ENCODE measurements at places on chromosomes 16 and 17.

DNA sequence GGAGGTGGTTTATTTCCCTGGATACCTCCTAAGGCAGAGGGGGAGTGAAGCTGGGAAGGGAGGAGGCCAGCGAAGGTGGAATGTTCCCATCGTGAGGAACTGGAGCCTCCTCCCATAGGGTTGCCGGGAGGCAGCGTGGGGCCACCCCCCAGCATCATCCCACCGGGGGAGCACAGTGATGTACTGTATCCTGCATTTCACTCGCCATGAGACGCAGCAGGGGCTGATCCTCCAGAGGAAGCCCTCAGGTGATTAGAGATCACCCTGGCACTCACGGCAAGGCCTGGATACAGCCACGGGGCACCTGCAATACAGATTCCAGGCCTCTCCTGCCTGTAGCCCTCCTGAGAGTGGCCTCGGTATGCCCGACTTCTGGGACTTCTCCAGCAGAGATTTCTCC is 25.5 kb upstream of the BEAN1 start:
- DNase-seq: no peak

DNA sequence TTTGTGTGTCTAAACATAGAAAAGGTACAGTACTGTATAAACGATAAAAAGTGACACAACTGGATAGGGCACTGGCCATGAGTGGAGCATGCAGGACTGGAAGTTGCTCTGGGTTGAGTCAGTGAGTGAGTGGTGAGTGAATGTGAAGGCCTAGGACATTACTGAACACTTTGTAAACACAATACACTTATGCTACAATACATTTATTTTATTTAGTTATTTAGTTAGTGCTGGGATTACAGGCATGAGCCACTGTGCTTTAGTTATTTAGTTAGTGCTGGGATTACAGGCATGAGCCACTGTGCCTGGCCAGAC is 4.6 kb downstream of the CFAP20 start:
- no peak for DNase-seq

DNA sequence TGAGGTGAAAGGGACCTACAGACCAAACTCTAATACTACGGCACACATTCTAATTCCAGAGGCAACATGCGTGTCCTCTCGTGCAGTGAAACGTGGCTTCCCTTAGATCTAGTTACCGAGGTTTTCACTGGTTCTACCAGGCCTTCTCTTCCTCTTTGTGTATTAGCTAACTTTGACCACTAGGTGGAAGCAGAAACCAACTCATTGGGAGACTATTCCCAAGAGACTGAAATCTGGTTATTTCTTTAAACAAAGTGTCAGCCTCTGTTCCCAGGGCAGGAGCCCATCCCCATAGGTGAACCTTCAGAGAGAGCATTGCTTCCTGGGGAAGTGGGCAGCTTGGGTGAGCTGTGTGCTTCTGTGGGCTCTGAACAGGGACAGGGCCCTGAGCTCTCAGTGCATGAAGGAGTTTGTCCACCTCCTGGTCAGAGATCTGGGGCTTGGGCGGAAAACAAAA is 19.7 kb upstream of the RCVRN start:
- no peak for DNase-seq

GRCh38 chr17:71286625-71287024 is 834.2 kb upstream of the SOX9 start:
- DNase-seq: no peak

- DNase-seq: no peak
Measured at GRCh38 chr17:22514767-22515320, 822.5 kb downstream of the KCNJ18 start.

DNA sequence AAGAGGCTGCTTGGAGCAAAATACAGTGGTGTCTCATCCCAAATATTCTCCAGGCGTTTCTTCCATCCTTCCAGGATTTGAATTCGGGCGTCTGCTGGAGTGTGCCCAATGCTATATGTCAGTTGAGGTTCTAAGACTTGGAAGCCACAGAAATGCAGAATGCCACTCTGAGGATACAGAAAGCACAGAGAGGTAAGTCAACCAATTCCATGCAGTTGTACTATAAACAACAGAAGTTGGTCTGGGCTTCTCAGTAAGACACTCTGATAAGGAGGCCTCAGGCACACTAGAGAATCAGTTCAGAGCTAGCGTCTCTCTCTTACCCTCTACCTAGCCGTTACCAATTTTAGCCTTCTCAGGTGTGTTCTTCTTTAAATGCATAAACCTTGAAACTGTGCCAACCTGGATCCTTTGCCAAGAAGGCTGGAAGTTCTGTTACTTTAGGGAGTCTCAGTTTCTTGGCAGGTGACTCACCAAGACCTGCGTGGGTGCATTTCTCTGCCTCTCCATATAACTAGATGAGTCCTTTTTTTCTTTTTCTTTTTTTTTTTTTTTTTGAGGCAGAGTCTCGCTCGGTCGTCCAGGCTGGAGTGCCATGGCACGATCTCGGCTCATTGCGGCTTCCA is 15.1 kb downstream of the NQO1 start:
- DNase-seq: no peak

DNA sequence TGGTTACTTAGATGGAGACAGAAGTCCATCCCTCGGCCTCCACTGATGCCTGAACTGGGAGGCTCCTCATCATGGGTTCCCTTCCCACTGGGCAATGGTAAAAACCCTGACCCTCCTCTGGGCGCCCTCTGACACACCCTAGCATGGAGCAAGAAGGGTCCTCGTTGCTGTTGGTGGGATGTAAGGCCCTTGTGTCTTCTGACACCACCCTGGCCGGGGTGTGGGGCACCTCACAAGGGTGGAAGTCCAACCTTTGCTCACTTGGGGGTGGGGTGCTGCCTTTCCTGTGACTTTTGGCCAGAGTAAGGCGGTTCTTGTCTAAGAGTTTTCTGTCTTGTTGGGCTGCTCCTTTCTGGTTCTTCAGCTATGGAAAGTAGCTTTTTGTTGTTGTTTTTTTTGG is 28.7 kb downstream of the MPRIP start:
- no peak for DNase-seq

DNA sequence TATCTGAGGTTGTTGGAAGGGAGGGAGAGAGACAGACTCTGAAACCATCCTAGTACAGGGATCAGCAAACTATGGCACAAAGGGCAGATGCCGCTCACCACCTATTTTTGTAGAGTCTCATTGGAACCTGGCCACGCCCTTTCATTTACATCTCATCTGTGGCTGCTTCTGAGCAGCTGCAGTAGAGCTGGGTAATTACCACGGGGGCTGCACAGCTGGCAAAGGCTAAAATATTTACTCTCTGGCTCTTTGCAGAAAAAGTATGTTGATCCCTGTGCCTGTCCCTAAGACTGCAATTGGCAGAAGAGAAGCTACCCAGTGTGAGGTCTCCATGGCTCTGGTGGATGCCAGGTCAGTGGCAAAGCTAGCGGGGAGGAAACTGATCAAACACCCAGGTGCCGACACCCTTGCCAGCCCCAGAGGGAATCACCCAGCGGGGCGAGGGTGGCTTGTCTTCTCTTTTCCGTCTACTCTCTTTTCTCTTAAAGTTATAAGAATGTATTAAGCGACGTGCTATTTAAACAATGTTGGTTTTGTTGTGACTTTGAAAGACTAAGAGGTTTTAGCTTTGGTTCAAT is 14.0 kb downstream of the CEP295NL start:
- DNase-seq: no peak
